ENCODE measurements at places on chromosomes 2 and 18.

DNA sequence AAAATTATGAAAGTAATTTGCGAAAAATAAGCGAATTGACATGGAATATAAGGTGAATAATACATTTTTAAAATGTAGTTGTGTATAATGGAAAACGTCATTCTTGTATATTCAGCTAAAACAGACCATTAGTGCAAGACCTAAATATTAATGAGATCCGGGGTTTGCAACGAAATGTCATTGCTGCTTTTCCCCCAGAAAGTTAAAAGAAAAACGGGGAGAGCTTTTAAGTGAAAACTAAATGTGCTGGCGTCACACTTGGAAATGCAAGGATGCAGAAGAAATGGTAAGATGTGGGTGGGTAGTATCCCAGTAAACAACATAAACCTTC is 491 bp upstream of the SGO2 start:
- DNase-seq: no peak

GRCh38 chr2:210955591-210955990 is 399.2 kb downstream of the CPS1 start:
- no peak for DNase-seq

DNA sequence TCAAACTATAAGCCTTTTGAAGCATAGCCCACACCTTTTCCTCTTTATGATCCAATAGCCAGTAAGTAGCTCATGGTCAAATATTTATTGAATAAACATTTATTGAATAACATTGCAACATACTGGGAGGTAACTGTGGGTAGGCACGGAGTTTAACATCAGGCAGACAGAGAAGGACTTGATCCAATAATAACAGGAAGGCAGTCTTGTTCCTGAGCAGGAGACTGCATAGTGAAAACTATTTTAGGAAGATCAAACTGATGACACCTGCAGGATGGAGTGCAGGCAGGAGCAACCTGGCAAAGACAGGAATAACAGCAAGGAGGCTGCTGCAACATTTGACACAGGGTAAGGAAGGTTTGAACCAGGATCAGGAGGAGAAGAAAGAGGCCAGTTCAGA is 3.1 kb upstream of the DCTN1 start:
- no peak for DNase-seq

DNA sequence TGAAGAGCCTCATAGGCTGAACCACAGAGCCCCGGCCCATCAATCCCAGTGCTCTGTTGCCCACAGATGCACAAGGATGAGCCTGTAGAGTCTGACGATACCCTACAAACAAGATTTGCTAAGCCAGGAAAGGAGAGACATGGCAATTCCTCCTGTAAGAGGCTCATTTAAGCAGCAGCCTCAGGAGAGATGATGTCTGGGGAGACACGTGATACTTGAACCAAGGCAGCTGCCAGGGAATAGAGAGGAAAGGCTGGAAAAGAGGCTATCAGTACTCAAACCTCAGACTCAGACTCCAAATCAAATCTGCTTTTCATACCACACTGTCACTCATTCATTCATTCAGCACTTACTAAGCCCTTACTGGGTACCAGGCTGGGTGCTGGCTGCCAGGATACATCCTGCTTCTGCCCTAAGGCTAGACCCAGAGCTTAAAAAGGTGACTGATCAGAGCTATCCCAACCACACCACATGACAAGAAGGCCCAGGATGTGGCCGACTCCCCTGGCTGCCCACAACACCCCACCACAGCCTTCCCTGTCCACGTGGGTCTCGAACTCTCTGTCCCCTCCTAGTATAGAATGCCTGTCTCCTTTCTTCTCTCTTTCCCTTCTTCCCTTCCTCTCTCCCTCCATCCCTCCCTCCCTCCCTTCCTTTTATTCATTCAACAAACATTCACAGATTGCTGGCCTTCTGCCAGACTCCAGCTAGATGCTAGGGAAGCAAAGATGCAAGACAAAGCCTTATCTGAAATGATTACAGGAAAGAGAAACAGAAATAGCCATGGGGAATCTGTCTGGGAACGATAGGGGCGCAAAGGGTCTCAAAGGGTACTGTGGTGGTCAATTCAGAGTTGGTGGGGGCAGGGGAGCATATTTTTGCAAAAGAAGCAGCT is 23.4 kb upstream of the KCNK3 start:
- DNase-seq: no peak

GRCh38 chr2:18268400-18268799 is 292.1 kb downstream of the RDH14 start:
- DNase-seq: no peak

- DNase-seq: no peak
Measured at GRCh38 chr2:36369163-36369562, 13.6 kb downstream of the CRIM1 start.

DNA sequence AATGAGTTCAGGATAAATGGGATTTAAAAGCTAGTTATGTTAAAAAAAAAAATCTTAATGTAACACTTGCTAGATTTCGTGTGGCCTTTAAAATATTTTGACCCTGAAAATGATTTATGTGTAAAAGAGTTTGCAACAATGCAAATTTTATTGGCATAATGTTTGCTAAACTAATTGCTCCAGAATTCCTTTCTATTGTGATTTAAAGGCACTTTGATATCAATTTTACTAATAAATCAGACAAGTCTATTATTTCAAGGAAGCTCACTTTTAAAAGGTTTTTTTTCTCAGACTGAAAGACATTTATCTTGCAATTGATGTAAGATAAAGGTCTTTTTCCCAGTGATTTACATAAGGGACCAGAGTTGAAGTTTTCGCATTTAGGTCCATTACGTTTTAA is 17.5 kb downstream of the AP1S3 start:
- DNase-seq: no peak

- peak; percentile 50 for DNase-seq
Measured at GRCh38 chr18:48850822-48851598, 99.8 kb downstream of the SMAD7 start.

DNA sequence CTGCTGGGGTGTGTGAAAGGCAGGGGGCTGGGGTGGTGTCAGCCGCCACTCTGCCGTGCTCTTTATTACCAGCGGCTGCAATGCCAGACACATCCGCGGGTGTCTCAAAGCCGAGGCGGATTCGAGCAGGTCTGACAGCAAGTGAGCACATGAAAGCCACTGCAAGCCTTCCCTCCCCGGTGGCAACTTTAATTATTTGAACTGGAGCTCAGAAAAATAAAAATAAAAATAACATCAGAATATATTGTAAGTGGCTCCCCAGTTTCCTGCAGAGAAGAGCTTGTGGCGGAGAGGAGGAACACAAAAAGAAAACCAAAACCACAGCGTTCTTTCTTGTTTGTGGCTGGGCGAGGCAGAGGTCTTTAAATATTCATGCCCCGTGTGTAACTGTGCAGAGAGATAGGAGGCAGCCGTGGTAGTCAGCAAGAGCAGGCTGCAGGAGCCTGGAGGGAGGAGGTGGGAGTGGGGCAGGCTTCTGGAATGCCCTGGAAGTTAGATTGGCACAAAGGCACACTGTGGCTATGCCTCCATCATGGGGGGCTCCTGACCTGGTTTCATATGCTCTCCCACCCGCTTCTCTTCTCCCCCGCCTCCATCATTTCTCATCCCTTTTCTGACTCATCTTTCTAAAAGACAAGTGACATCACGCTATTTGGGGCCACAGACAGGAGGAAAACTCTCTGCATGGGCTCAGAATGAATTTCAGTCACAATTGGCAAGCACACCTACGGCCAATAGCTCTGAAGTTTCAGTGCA is 199.8 kb downstream of the CLIP4 start:
- DNase-seq: no peak

- no peak for DNase-seq
Measured at GRCh38 chr2:1865716-1866234, 121.5 kb upstream of the PXDN start.

- DNase-seq: no peak
Measured at GRCh38 chr2:36650031-36650829, 46.3 kb upstream of the VIT start.

- no peak for DNase-seq
Measured at GRCh38 chr2:134244587-134244986, 9.3 kb upstream of the MGAT5 start.

- no peak for DNase-seq
Measured at GRCh38 chr2:100012561-100012960, 129.8 kb downstream of the AFF3 start.

DNA sequence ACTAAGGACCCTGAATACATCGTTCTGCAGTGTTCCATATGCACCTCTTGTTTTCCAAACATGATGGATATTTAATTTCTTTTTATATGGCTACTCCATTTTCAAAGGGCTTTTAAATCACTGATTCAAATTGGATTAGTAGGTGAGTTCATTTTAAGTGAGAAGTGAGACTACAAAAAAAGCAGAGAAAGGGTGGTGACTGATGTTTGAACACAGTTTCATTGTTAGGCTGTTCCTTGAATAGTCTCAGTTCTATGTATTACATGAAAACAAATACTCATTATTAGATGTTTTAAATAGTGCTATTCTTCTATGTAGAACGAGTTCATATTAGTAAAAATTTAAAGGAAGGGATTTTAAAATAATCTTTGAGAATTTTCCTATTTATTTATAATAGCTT is 72.7 kb upstream of the STON1 start:
- no peak for DNase-seq

DNA sequence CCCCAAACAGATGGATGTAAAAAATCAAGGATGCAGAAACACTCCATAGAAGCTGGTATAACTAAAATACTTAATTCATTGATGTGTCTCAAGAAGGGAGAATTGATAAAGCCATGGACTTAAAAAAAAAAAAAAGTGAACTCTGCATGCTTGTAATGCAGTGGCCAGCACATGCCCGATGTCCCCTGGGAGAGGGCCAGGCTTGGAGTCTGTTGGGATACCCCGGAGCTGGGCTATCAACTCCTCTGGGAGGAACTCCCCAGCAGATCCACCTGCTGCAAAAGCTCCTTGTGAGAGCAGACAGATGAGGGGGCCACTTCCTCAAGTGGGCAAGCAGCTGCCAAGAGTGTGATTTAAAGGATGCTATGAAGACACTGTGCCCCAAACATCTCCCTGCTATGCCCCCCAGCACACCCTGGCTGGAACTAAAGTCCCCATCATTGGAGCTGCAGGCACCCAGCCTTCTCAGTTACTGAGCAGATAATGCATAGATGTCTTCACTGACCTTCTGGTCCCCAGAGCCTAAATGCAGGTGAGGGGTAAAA is 311.5 kb upstream of the ID2 start:
- DNase-seq: no peak

GRCh38 chr18:9663377-9663776 is 44.7 kb upstream of the RAB31 start:
- DNase-seq: no peak

DNA sequence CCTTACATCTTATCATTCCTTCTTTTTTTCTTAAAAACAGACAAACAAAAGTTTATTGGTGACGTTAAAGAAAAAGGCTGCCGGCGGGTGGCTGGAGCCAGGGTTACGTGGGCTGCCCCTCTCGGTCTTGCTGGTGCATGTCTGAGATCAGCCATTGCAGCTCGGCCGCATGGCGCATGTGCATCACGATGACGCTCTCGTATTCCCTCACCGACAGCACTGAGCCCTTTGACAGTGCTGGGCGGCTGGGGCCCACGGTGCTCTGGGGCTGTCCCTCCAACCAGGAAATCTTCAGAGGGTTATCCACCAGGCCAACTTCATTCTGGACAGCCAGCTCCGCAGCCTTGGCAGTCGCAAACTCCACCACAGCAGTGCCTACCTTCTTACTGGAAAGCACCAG is 1081.8 kb upstream of the TMEFF2 start:
- no peak for DNase-seq

GRCh38 chr2:74979844-74980243 is 21.4 kb downstream of the POLE4 start:
- DNase-seq: no peak

- no peak for DNase-seq
Measured at GRCh38 chr2:146944601-146945000, 900.2 kb upstream of the ACVR2A start.

- DNase-seq: no peak
Measured at GRCh38 chr2:853203-853870, 97.3 kb upstream of the SNTG2 start.

GRCh38 chr2:58553937-58554336 is 312.8 kb upstream of the FANCL start:
- no peak for DNase-seq

DNA sequence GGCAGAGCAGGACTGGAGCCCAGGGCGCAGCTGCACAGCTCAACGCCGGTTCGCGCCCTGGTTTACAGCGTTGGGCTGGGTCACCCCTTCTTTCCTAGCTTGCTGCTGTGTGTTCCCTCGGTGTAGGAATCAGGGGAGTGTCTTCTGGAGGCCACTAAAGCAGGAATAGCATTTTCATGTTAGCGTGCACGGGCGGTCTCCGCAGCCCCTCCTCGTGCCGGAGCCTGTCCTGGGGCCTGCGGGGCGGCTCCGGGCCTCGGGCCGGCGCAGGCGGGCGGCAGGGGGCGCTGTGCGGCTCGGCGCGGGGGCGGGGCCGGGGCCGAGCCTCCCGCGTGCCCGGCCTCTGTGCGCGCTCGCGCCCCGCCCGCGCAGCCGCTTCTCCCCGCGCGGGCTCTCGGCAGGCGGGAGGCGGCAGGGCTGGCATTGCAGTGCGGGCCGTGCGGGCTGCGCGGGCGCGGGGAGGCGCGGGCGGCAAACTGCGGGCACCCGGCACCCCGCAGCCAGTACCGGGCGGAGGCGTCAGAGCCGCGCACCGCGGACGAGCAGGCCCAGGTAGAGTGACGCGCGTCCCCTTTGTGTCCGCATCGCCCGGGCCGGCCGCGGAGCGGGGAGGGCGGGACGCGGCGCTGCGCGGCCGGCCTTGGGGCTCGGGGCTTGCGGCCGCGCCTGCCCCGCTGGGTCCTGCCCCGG is at the start of gene RNF144A:
TSS of gene RNF144A (plus strand) at position 342 of the 690 bp plus-strand sequence. CDS start 79,515 bp downstream, outside the sequence.
- peak; percentile 83 for DNase-seq

DNA sequence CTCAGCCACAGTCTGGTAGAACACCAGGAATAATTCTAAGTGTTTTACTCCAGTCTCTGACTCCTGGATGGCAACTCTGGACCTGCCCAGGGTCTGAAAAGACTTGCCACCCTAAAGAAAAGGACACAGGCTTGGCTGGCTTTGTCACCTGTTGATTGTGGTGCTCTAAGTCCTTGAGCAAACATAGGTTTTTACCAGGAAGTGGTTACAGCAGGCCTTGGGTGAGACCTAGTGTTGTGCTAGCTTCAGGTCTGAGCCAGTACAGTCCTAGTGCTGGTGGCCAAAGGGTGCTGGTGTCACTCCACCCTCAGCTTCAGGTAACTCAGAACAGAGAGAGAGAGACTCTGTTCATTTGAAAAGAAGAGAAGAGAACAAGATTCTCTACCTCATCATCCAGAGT is 1239.4 kb upstream of the CRIM1 start:
- DNase-seq: no peak

GRCh38 chr2:173001664-173002604 is 73.7 kb upstream of the MAP3K20 start:
- DNase-seq: peak; percentile 51

DNA sequence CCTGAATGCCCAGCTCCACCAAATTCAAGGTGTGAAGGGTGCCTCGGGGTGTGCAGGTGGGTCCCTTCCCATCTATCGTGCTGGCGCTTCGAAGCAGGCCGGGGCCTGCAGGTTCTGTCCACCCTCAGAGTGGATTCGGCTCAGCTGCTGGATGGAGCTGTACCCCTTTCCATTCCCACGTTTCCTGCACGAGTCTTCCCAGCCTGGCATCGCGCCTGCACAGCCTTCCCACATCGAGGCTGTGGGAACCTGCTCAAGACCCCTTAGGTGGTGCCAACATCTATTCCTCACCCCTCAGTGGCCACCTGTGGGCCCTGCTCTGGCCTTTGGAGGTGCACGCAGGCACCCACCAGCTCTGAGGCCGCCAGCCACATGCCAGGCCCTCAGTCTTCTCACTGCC is 65.7 kb downstream of the PDCL3 start:
- DNase-seq: no peak

GRCh38 chr2:120654381-120655134 is 81.1 kb upstream of the GLI2 start:
- no peak for DNase-seq

All from ovary (tissue), 10 donors.